Retina (tissue), 1 donor: ENCODE measurements at places on chromosomes 12 and 14.

GRCh38 chr14:86373886-86374285, 843.9 kb downstream of the FLRT2 start:
- DNase-seq = no peak

DNA sequence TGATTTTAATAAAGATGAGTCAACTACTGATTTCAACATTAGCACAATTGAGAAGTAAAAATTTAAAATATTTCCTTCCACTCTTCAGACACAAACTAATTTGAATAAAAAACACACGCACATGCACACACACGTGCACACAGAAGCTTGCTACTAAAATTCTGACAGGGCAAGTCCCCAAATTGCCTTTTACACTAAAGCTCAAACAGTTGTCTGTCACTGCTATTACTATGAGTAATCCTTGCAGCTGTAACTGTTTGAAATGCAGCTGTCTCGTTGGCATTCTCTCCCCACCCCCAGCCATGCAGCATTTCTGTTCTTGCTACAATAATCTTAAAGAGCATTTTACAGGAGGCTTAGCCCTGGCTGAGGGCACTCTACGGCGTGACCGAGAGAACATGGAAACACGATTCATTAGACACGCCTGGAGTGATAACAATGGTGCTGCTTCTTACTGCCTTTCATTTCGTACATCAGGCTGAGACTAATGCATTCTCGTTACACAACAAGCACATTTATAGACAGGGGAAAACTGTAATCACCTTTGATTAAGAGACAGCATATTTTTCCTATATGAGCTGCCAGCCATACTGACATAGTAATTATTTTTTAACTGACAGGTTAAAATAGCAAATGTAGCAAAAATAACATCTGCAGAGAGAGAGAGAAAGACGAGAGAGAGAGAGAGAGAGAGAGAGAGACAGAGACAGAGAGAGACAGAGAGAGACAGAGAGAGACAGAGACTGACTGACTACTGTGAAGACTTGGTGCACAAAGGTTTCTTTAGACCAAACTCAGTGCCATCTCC, 153.8 kb downstream of the MED13L start:
- peak; percentile 87 for DNase-seq

DNA sequence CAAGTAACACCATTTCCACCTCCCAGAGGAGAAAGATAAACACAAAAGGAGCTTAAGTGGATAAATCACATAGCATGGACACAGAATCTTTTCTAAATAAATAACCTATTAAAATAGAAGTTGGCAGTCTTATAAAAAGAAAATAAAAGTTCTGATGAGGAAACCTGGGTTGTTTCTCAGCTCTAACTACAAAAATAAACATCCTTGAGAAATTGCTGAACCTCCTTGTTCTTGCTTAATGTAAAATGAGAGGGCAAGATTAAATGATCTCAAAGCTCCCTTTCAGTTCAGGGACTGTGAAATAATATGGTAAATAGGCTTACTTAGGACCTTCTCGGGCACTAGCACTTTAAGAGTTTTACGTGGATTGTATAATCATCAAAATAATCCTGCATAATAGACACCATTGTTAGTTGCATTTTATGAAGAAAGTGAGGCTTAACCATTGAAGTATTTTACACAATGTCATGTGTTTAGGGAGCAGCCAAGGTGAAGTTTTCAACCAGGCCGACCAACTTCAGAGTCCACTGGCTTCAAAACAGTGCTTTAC, 214.0 kb upstream of the NOVA1 start:
- no peak for DNase-seq

- no peak for DNase-seq
Measured at GRCh38 chr12:89156340-89156739, 196.0 kb downstream of the DUSP6 start.
